ENCODE measurements at places on chromosomes 11 and 22.

- DNase-seq = no peak
These were observed 20.1 kb downstream of the SERPIND1 start for GRCh38 chr22:20793748-20794649.

- DNase-seq = no peak
These were observed 57.8 kb upstream of the PSMA1 start for GRCh38 chr11:14577835-14578529.

DNA sequence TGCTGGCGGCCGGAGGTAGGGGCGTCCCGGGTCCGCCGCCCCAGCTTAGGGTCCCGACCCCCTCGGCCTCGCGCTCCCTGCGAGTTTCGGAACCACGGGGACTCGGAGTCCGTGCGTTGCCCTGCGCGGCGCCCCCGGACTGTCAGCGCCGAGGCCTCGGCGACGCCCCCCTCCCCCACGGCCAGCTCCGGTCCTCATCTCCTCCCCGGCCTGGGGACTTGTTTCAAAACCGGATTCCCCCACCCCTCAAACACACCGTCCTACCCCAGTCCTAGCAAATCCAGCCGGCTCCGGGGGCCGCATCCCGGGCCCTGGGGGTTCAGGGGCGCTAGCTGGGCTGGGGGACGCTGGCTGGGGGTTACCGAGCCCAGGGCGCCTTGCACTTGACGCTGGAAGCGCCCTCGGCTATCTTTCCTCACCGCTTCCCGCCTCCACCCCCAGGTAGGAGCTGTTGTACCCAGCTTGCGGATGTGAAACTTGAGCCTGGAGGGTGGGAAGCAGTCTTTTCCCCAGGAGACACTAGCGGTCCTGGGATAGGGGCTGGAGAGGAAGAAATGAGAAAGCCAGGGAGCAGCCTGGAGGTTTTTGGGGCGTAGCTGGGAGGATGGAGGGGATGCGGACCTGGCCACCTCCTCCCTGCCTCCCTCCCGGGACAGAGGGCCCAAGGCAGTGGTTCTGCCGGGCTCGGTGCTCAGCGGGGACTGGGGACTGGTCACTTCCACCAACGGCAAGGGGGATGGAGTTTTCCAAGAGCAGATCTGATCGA, 550 bp downstream of the FBLN1 start:
- DNase-seq = no peak

DNA sequence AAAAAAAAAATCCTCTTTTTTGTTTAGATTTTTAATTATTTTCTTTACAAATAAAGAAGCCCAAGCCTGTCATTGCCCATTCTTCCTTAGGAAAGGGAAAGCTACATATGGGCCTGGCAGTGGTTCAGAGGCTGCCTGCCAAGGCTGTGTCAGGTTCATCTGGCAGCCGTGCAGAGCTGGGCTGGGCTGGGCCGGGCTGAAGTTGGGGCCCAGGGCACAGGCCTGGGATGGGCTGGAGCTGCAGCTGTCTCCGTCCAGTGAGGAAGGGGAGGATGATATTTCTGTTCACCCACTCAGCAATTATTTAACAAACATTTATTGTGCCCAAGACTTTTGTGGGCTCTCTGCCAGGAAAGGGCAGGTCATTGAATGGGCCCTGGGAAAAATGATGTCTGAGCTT, 4.6 kb downstream of the PRR5L start:
- no peak for DNase-seq

DNA sequence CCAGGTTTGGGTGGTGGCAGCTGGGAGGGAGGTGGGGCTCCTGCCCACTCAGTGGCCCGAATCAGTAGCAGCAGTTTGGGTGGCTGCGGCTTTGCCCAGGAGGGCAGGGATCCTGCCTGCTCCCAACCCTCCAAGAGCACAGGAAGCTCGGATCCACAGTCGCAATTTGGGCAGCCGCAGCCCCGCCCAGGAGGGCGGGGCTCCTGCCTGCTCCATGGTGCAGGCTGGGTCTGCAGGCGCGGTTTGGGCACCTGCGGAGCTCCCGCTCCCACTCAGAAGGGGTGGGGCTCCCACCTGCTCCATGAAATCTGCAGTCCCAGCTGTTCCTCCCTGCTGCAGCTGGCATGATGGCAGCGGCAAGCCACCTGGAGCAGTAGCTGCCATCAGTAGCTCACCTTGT, 38.1 kb upstream of the CALCB start:
- DNase-seq = no peak

GRCh38 chr11:14927146-14927545, 35.1 kb upstream of the CYP2R1 start:
- DNase-seq = no peak

- no peak for DNase-seq
These were observed 6.0 kb downstream of the BMAL1 start for GRCh38 chr11:13283636-13284035.

DNA sequence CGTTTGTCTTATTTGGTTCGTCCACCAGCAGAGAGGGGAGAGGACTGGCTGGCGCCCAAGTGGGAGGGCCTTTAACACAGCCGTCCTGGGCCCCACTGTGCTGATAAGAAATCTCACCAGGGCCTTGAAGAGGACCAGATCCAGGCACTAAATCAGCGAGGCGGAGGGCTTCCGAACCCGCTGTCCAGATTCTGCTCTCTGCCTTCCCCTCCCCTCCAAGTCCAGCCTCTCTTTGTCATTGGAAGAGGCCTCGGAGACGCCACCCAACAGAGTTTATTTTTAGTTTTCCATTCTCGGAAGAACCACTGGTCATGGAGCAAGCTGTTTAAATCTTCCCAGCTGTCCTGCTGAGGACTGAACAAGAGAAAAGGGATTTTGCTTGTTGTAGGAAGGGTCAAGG, 9.3 kb upstream of the FXYD6 start:
- DNase-seq = no peak

DNA sequence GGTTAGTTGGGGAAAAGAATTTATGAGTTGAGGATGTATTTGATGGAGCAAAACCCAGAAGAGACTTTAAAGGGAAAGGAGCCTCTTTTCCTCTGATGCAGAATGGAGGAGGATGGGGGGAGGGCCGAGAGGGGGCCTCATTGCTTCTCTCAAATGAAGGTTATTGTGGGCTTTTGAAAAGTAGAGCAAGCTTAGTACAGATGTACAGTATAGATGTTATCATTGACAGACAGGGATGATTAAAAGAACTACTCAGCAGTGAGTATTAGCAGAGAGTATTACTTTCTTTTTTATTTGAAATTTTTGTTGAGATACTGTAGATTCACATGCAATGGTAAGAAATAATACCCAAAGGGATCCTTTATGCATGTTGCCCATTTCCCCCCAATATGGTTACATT, 98.1 kb downstream of the TEAD1 start:
- DNase-seq = no peak

DNA sequence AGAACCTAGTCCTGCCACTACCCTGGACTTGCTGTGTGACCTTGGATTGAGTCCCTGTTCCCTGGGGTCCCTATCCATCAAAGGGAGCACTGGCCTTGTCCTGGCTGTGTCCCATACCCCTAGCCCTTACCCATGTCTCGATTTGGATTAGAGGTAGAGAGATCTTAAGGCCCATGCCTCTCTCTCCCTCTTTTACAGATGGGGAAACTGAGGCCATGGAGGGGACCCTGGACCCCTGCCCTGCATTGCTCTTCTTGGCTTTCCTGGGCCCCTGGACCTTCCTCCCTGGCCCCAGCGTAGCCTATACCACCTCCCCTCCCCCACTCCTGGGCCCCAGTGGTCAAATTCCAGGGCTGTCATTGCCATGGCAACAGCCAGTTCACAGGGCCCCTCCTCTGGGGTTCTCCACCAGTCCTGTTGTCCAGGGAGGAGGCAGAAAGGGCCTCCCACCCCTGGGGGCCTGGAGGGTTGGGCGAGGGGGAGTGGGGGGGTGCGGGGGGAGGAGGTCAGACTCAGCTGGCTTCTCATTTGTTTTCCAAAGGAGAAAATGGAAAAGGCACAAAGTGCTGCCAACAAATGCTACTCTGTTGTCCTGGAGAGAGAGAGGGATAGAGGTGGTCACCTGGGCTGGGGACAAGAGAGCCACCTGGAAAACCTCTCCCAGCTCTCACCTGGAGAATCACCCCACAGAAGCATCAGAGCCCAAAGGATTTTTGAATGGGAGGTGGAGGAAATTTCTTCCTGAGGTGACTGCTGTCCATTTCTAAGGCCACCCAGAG, 23.3 kb downstream of the ARHGEF17 start:
- no peak for DNase-seq

- no peak for DNase-seq
These were observed 105.8 kb downstream of the PRMT3 start for GRCh38 chr11:20493340-20493739.

DNA sequence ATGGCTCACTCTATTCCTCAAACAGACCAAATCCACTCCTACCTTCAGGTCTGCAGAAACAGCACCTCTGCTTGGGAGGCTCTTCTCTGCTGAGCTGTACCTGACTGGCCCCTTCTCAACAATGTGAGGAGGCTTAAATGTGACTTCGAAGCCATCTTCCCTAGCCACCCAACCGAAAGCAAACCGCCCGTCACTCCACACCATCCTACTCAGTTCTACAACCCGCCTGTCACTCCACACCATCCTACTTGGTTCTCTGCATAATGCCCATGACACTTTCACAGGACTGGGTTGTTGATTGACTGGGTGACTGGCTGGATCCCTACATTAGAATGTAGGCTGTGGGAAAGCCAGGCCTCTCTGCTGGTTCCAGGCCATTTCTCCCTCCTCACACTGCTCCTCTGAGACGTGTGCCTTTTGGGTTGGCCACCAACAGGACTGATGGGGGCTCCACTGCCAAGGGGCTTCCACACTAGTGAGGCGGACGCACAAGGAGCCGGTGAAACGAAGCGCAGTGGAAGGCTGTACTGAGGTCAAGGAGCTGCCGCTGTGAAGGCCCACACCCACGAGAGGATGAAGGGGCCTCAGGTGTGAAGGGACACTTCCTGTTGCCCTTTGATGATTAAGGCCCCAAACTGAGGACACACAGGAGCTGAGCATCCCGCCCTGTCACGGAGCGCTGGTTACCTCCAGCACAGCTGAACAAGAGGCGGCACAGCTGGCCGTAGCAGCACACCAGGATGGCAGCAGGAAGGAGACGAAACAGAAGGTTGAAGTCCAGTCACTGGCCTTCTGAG, 47.5 kb upstream of the SPATA19 start:
- DNase-seq = no peak

DNA sequence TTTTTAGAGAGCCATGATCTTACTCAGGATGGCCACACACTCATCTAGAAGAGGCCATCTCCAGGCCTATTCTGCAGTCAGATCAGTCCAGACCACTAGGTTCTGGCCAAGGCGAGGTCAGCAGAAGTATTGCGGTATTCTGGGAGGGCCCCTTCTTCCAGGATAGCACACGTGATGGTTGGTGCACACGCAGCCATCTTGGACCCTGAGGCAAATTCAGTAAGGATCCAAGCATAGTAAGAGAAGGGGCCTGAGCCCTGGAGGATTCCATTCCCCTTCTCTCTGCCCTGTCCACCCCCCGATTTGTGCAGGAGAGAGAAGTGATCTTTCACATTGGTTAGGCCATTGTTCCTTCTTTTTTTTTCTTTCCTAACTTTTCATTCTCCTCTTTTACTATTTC, 957.9 kb downstream of the BRD1 start:
- DNase-seq = no peak

- no peak for DNase-seq
These were observed 26.2 kb upstream of the LDLRAD3 start for GRCh38 chr11:35917676-35918075.

DNA sequence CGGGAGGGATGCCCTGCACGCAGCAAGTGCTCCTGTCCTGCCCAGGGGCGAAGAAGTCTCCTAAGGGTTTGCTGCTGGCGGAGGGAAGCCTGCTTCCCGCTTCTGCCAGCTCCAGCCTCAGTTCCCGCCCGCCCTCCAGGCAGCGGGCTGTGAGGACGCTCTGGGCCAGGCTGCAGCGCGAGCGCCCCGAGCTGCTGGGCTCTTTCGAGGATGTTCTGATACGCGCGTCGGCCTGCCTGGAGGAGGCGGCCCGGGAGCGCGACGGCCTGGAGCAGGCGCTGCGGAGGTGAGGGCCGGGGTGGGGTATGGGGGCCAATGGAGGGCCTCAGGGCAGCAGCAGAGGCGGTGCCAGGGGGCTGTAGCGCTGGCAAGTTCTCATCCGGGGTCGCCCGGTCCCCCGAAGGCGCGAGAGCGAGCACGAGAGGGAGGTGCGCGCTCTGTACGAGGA, 2.2 kb downstream of the CRACR2B start:
- no peak for DNase-seq

DNA sequence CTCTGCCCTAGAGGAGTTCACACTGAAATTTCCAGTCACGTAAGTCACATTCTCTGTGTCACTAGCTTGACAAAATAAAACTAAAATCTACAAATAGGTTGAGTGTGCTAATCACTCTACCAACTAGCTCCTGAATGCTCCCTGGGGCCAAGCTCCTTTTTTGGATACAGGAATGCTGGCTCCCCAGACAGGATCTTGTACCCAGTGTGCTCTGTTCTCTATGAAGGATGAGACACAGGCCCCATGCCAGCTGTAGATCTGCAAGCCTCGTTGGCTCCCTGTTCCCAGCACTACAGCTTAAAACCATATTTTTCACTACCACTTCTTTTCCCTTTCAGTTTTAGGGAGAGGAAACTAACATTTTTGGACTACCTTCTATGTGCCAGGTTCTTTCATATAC, 3.7 kb upstream of the IPO7 start:
- no peak for DNase-seq

DNA sequence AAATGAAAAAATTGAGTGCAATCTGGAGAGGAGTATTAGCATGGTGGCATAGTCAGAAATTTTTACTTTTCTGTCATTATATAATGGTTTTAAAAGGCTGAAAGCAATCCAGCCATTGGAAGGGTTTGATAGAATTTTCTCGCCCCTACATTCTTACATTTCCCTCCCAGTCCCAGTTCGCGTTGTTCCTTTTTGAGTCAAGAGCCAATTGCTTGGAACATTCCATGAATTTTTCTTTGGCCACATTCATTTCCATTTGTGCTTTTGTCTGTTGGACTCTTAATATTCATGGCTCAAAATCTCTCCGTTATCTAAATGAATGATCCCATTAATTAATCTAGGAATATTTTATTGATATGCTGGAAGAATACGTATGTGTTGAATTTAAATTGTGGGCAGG, 66.0 kb downstream of the GRK3 start:
- no peak for DNase-seq

DNA sequence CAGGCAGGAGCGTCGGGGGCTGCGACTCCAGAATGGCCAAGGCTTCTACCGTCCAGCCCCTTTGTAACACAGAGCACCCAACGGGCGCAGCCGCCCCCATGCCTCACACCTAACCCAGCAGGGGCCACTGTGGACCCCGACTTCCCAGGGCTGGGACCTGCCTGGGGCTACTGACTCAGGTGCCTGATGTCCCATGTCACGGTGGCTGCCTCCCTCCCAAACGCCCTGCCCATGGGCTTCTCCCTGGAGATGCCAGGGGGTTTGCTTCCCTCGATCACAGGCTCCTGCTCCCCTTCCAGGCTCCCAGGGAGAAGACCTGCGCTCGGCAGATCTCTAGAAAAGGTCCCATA, 84.0 kb downstream of the MYEOV start:
- no peak for DNase-seq

GRCh38 chr22:17422736-17423343, 53.6 kb downstream of the CECR2 start:
- peak; percentile 9 for DNase-seq

GRCh38 chr22:49260681-49261580, 566.7 kb downstream of the BRD1 start:
- no peak for DNase-seq
